Activated T-cell treated with anti-CD3 and anti-CD28 coated beads for 48 hours (primary cell): ENCODE measurements at places on chromosomes 2 and 18.

- no peak for DNase-seq
These were observed 82.1 kb downstream of the MAP4K4 start for GRCh38 chr2:101779656-101780055.

GRCh38 chr2:62010632-62011256, 105.3 kb downstream of the COMMD1 start:
- no peak for DNase-seq

DNA sequence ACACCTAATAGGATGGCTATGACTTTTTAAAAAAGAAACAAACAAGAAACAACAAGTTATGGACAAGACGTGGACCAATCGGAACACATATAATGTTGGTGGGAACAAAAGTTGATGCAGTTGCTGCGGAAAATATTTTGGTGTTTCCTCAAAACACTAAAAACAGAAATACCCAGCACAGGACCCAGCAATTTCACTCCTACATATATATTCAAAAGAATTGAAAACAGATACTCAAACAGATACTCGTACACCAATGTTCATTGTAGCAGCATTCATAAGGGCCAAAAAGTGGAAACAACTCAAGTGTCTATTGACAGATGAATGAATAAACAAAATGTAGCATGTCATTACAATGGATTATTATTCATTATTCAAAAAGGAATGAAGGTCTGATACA, 12.1 kb downstream of the CCDC141 start:
- DNase-seq = no peak

DNA sequence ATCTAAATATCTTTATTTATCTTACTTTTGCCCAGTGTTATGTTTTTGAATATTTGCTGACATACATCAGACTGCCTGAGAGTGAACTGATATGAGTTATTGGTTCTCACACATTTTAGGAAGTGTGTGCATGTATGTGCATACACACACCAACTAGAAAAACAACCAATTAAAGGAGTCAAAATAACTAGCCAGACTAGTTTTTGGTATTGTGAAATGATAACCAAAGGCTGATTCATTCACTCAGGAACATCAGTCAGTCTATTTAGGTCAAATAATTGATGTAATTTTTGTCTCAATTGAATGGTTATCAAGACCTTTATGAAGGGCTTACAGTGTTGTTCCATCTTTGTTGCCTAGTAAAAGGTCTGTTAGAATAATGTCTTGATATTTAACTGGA, 369.3 kb upstream of the VRK2 start:
- DNase-seq = no peak

- DNase-seq = no peak
These were observed 458 bp downstream of the HYCC2 start for GRCh38 chr2:201070948-201071478.

GRCh38 chr2:27959496-27959895, 69.0 kb downstream of the BABAM2 start:
- DNase-seq = no peak

DNA sequence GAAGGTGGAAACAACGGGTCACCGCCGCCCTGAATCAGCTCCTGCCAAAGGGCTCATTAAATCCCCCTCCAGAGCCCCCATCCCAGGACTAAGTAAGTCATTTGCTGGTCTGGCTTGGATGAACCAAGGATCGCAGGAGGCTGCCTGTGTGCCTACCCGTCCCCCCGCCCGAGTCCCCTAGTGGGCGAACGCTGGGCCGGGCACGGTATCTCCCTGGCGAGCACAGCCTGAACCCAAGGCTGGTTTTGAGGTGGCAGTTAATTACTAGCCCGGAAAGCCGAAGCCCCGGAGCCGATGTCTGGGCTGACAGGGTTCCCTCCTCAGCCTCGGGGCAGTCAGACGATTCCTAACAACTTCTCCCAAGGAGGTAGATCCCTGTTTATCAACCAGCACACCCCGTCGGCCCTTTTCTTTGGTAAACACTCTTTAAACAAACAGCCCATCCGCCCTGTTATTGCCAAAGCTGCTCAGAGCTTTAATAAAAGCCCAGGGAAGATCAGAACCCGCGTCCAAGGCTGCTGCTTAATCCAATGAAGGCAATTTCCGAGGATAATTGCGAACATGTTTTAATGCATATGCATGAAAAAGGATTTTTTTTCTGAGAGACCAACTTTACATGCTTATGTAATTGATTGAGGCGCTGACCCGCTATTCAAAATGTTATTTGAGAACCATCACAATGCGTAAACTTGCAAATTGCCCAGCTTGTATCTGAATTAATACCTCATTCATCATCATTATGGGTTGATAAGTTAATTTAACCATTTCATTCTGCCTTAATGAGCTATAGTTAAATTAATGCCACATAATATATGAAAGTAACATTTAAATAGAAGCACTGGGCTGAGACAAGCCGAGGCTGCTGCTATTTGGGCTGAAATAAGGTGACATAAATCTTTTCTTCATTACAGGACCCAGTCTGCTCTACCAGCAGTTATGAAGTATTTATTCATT, 10.5 kb downstream of the EVX2 start:
- DNase-seq = no peak
